GM18507 (cell line): ENCODE measurements at places on chromosomes 16 and 17.

DNA sequence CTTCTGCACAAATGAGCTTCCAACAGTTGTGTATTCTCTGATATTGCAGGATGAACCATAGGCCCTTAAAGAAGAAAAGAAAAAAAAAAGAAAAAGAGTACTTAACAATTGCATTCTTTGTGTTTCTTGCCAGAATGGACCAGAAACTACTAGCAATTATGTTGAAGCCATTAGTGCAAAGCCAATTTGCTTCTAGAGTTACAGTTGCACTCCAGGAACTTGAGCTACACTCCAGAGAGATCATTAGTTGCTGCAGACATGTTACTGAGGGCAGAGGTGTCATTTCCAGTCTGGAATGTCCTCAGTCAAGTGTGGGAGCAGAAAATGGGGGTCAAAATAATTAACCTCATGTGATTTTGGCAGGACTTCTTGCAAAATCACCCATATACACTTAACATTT lies 85.6 kb upstream of the CCL2 start:
- no peak for DNase-seq

DNA sequence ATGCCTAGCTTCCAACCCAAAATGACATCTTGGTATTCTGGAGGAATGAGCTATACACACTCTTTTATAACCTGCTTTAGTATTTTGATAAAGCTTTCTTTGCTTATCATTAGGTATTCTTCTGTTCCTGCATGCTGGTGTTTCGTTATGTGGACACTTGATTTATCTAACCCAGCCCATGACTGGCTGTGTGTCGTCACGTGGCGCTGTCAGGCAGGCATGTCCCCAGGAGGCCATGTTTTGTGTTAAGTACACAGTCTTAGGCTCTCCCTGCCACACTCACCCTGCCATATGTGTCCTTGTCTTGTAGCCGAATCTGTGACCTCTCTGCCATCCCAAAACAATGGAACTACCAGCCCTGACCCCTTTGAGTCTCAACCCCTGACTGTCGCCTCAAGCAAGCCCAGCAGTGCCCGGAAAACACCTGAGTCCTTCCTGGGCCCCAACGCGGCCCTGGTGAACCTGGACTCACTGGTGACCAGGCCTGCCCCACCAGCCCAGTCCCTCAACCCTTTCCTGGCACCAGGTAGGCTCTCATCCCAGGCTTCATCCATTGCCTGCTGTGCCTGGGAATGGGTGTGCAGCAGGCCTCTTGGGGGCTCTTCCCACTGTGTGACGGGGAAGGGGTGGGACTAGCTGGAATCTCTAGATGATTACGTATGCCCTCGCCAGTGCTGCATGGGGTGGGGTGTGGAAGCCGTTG lies 30.8 kb downstream of the B9D1 start:
- no peak for DNase-seq

DNA sequence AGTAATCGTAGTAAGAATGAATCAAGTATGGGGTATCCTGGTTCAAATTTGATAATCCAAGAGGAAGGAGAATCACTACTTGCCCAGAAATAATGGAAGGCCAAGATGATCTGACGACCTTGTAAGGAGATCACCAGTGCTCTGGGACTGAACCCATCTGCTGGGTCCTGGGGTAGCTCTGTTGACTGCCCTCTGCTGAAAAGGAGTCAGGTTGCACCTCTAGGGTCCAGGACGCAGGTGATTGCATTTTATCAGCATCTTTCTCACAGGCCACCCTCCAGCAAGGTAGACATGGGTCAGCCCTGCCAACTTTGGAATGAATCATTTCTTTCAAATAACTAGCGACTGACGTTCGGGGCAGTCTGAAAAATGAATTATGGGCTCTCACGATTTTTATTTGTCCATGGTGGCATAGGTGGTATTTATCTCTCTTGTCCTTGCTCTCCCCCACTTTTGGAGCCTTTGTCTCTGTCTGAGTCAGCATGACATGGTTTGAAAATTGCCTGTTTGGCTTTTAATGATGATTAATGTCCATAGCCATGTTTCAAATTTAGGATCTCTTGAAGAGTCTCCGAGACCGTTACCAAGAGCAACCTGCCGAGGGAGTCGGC lies 163.7 kb downstream of the MSI2 start:
- no peak for DNase-seq

DNA sequence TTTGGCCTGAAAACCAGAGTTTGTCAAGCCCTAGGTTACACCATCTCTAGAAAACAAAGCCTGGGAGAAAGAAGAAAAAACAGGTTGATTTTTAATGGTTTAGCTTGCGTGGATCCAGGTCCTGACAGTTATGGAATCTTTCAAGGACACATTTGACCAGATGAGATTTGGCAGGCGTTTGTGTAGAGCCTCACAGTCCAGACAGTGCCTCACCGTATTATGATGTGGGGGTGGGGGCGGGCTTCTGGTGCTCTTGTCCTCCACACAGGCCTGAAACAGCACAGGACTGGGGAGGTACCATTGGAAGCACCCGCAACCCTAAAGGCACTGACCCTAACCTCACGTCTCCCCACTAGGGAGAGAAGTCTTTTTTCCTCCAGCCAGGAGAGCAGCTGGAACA lies 19.6 kb downstream of the MVP start:
- no peak for DNase-seq

- no peak for DNase-seq
Measured at GRCh38 chr16:88500255-88500661, 47.2 kb downstream of the ZFPM1 start.

- peak; percentile 55 for DNase-seq
Measured at GRCh38 chr16:89324056-89325010, 106.8 kb downstream of the ZNF778 start.

DNA sequence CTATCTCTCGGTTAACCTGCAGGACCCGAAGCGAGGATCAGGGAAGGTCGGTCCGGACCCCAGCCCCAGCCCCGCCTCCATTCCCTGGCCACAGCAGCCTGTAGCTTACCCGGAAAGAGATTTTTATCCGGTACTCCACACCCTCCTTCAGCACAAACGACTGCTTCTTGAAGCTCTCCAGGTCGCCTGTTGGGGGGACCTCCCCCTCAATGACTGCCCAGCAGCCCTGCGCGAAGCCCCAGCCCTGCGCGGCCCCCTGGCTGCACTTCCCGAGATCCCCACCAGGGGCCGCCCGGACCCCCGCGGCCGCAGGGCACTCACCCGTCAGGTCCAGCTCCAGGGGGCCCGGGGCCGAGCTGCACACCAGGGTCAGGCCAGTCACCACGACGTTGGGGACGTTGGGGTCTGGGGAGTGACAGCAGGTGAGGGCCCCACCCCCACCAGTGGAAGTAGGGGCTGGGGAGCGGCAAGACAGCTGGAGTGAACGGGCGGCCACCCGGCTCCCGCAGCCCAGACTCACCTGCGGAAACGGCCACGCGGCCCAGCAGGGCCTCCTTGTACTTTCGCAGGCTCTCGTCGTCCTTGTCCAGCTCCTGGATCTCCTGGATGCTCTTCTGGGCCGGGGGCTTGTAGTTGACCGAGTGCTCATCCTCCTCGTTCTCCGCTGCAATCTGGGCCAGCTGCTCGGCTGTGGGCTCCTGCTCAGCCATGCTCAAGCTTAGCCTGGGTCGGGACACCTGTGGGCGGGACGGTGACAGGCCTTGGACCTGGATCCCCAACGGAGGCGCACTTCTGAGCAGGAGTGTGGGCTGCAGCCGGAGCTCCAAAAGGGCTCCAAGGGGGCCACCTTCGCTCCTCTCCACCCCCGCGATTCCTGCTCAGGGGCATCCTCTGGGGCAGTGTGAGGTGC lies 1.7 kb downstream of the ARHGDIA start:
- DNase-seq = no peak

- no peak for DNase-seq
Measured at GRCh38 chr16:54942353-54942943, 11.8 kb downstream of the IRX5 start.

- no peak for DNase-seq
Measured at GRCh38 chr17:13153036-13153435, 135.2 kb upstream of the ELAC2 start.

DNA sequence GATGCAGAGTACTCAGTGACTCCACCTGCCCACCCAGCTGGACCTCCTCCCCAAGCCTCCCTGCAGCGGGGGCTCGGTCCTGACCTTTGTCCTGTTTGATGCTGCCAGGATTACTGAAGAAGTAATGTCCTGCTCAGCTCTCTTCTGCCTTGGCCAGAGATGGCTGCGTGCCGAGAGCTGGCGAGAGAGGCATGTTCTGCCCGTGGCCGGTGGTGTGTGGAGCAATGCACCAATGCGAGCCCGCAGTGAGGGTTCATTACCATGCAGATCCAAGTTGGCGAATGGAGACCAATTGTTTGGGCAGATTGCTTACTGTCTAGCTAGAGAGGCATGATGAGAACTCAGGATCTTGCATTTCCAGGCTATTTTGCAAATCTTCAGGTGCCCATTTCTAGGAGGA lies 248.9 kb downstream of the ENGASE start:
- DNase-seq = no peak

DNA sequence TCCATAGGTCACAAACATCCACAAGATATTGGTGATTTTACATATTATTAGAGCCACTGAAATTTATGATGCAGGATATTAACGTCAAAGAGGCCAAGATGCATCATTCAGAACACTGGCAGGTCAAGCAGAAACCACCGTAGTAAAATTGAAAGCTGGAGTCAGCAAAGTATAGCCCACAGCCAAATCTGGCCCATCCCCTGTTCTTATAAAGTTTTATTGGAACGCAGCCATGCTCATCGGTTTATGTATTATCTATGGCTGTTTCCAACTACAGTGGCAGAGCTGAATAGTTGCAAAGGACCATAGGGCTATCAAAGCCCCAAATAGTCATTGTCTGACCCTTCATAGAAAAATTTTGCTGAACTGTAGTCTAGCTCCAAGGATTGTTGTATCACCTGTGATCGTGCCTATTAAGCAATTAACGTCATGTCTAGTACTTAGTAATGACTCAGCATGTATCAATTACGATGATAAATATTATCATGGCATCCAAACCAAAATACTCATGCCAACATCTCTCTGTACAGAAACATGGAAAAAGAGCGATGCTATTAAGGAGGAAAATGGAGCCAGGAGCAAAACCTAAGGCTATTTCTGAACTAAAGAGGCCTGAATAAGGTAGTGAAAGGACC lies 165.6 kb downstream of the IRX3 start:
- no peak for DNase-seq

GRCh38 chr16:58506241-58507194 lies 6.6 kb downstream of the NDRG4 start:
- no peak for DNase-seq

GRCh38 chr16:24151482-24151939 lies 104.6 kb upstream of the CACNG3 start:
- no peak for DNase-seq

DNA sequence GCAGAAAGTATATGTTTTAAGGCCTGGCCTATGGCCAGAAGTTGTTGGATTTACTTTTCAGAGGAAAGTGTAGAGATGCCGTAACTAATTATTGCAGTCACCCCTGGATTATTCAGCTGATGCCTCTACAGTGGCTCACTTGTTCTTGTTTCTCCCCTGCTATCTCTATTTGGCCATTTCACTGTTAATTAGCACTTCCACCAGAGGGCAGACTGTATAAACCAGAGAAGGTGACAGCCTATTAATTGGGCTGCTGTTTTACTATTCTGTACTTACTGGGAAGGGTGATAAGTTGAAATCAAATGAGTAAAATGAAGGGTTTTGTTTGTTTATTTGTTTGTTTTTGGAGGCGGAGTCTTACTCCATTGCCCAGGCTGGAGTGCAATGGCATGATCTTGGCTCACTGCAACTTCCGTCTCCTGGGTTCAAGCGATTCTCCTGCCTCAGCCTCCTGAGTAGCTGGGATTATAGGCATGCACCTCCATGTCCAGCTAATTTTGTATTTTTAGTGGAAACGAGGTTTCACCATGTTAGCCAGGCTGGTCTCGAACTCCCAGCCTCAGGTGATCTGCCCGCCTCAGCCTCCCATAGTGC lies 66.0 kb downstream of the CDK12 start:
- DNase-seq = no peak

GRCh38 chr17:34177642-34178041 lies 77.4 kb upstream of the CCL2 start:
- no peak for DNase-seq

DNA sequence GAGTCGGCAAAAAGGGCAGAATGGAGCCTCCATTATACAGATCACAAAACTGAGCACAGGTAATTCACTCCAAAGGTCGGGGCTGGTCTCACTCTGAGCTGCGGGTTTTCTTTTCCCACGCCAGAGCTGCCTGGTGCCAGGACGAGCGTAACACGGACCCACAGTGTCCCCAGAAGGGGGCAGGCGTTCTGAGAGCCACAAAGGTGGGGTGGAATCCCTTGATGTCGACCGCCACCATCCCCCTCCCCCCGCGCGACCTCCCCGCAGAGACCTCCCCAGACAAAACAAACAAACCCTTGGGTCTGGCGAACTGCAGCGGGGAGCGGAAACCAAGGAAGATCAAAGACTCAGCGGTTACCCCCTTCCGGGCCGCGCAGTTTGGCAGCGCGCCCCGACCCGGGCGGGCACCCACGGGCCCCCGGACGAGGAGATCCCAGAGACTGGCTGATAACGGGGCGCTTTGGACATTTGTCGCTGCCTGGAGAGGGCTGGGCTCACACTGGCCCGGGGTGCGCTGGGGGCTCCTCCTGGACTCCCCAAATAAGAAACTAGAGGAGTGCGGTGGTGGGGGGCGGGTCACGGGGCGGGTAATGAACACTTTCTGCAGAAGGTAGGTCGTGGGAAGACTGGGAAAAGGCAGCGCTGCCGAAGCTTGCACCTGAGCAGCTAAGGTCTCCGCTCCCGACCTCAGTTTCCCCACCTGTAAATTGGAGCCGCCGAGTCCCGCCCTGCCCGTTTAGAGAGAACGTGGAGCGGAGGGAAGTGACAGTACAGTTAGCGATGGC lies 664 bp upstream of the NKD1 start:
- peak; percentile 22 for DNase-seq

DNA sequence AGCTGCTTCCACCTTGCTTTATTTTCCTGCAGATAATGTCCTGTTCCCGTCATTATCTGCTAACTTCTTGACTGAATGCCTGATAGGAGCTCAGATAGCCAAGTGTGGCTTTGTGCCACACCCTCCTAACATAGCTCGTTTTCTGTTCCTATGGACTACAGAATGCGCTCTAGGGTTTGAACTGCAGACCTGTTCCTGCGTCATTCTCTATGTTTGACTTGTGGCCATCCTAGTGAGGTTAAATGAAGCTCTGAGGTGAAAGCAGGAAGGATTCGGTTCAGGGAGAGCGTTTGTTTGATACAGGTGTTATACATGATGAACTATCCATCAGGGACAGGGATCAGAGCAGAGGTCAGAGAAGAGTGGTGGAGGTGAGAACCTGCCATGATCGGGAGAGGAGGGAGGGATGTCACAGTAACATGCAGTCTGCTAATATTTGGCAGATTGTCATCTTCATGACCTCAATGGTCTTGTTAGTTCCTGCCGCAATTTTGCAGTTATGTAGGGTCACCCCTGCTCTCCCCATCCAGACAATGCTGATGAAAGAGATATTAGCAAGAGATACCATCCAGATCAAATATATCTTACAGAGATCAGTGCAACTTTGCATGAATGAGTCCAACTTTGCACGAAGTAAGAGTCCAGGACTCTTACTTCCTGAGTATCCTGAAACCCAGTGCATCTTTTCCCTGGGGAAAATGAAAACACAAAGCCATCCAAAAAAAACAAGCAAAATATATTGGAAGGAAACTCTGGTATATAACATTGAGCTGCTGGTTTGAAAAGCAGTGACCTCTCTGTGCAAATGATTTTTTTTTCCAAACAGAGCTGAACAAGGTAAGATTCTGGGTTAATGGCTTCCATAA lies 32.8 kb downstream of the MPHOSPH6 start:
- DNase-seq = no peak

- no peak for DNase-seq
Measured at GRCh38 chr17:35245196-35245486, 2.3 kb downstream of the SLFN5 start.

- no peak for DNase-seq
Measured at GRCh38 chr17:77280304-77281121, 139.7 kb downstream of the SEC14L1 start.

GRCh38 chr16:75317101-75317522 lies 65.7 kb upstream of the BCAR1 start:
- DNase-seq = no peak
